Activated CD4-positive, alpha-beta T cell treated with anti-CD3 and anti-CD28 coated beads for 36 hours (primary cell): ENCODE measurements at places on chromosomes 13 and 19. TPM values are rescaled to one million over a fixed set of nuclear protein-coding genes. Genes with fewer than 3 reads are reported as not detected.

GRCh38 chr19:52648336-52649016 is 10.3 kb upstream of the ZNF83 start:
- no peak for DNase-seq

DNA sequence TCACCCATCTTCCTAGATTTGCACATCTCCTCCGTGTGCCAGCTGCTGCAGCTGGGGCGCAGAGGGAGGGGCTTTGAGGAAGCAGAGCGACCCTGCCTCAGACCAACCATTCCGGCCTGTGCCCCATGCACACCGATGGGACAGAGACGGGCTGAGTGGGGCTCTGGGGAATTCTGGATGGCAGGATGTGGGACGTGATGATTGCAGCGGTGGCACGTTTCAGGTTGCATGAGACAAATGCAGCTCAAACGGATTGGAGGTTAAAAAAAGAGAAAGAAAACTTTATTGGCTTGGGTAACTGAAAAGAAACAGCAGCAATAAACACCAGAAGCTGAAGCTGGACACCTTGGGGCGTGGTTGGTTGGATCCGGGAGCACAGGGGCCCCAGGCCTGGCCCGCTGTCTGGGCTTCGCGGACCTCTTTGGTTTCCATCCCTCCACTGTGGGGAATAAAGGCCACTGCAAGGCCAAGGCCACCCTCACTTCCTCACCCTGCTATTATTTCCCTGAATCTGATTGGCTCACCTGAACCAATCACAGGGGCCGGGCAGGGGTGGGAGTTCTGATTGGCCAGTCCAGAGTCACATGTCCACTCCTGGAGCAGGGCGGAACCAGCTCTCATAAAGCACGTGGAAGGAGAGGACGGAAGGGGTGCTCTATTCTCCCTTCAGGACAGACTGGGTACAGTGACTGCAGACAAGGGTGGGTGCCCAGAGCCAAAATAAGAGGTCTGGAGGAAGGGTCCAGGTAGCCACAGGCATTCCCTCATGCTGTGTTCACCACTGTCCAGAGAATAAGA is 6.1 kb upstream of the ZNF787 start:
- DNase-seq, result no peak

DNA sequence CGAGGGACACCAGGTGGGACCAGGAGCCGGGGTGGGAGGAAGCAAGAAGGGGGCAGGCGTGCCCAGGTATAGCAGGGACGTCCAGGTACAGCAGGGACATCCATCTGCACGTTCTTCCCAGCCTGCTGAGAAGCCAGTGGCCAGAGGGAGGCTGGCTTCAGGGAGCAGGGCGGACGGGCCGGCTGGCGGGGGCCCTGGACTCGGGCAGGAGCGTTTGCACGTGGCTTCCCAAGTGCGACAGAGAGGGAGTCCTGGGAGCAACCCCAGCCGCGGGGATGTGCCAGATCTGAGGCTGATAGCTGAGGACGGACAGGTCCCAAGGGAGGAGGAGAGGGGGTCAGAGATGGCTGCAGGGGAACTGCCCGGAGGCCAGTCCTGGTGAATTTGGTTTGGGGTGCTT is 36.7 kb downstream of the MYO9B start:
- no peak for DNase-seq

- DNase-seq, result no peak
Measured at GRCh38 chr13:22648320-22648801, 532.4 kb upstream of the SGCG start.

DNA sequence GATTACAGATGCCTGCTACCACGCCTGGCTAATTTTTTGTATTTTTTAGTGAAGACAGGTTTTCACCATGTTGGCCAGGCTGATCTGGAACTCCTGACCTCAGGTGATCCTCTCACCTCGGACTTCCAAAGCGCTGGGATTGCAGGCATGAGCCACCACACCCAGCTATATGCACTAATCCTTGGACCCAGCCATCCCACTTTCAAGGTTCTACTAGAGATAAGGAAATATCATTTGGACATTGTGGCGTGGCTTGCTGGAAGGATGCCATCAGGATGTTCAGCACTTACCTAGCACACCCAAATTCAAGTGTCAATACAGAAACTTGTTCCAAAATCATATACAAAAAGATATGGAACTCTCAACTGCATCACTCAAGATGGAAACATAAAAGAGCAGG is 136.4 kb downstream of the ABCC4 start:
- DNase-seq, result no peak

- DNase-seq, result no peak
Measured at GRCh38 chr13:79501538-79502232, 20.7 kb downstream of the NDFIP2 start.

GRCh38 chr19:33514885-33515551 is 6.6 kb downstream of the PEPD start:
- DNase-seq, result peak; percentile 23

- no peak for DNase-seq
Measured at GRCh38 chr13:46535825-46536224, 17.1 kb upstream of the LRCH1 start.

DNA sequence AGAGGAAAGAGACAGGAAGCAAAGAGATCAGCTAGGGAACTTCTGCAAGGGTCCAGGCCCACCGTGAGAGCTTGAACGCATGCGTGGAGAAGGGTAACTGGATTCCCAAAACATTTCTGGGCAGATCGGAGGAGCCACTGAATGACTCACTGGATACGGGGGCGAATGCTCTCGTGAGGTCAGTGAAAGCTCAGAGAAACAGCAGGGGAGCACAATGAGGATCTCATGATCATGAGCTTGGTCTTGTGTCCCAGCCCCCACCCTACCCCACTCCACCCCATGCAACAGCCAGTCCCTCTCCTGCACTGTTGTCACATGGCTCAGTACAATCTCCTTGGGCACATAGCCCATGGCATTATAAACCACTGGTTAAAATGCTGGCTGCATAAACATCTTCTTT is 40.6 kb downstream of the DCLK1 start:
- DNase-seq, result no peak

DNA sequence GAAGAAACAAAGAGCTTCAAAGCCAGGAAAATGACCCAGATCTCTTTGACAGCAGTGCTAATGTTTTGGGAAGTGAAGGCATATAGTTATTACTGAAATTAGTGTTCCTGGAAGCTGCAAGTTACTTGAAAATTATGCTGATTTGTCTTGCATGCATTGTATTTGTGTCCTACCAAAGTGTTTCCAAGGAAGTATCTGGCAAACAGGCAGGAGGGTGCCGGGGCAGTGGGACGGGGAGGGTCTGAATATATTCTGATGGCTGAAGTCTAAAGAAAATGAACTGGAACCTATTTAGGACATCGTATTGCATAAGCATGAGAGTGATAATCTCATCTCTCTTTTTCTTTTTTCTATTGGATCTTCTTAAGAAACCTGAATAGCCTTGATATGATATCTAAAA is 9.0 kb downstream of the RNASEH2B start:
- no peak for DNase-seq

DNA sequence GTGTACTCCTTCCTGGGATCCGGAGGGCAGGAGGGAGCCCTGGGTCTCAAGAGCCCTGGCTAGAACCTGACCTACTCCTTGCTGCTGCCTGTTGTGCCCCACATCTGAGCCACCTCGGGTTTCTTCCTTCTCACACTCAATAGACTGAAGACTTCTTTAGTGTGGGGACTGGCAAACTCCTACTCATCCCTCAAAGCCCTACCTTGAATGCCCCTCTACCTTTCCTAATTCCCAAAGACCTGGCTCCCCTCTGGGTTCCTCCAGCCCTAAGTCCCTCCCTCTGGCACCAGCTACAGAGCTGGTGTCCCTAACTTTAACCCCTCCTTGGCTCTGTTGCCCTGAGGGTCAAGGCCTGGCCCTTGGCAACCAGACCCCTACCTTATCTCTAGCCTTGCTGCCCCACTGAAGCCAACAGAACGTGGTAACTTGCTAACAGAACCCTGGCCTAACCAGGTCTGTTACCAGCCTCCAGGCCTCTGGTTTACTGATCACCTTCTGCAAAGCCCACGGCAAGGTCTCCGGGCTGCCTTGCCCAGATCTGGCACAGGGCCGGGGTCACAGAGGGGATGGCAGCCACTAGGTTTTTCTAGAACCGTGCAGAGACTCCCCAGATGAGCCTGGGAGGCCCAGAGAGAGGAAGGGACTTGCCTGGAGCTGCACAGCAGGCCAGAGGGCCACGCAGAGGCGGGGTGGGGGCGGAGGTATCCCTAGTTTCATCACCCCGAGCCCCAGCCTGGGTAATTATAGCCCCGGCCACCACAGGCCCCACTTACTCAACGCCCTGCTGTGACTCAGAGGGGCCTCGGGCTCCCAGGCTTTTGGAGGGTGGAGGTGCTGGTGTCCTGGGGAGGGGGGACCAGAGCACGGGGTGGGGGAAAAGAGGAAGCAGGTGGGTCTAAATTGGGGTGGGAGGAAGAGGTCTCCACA is 15.3 kb downstream of the ZBTB7A start:
- DNase-seq, result peak; percentile 59

DNA sequence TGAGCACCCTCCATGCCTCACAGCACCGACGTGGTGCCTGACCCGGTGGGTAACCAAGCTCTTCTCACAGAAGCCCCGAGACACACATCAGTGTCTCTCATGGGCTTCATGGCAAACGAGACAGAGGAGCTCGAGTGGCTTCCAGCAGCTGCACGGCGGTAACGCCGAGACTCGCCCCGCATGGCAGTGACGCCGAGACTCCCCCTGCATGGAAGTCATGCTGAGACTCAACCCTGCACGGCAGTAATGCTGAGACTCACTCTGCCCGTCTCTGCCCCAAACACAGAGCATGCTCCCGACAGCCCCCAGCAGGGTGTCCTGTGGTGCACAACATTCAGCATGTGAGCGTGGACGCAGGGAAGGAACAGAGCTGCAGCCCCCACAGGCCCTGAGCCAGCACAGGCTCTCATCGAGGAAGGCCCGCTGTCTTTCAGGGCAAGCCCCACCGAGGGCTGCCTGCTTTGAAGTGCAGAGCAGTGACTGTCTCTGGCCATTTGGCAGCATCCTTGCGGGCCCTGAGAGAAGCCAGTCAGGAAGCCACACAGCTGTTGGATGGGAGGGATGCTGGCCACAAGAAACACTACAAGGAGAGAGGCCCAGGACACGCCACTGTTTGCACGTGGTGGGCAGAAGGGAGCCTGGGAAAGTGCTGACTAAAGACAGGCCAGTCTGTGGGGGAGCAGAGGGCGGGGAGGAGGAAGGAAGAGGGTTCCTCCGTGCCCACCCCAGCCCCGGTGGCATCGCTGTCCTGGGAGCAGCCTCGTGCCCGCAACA is 9.5 kb downstream of the GAS6 start:
- peak; percentile 9 for DNase-seq

DNA sequence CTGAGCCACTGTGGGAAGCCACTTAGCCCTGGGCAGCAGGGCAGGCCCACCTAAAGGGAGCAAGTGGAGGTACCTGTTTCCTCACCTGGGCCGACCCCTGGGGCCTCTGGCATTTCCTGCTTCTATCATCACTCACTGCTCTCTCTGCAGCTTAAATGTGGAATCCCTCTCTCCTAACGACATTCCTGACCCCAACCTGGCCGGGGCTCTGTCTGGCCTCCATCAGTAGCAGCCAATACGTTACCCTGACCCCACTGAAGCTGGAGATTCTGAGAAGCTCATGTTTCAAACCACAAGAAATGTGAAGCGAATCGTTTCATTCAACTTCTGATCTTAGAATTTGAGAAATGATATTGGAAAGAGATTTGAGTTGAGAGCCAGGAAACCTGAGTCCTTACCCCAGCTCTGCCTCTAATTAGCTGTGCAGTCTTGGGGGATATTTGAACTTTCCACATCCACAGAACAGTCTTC is 39.9 kb downstream of the DOCK9 start:
- no peak for DNase-seq

DNA sequence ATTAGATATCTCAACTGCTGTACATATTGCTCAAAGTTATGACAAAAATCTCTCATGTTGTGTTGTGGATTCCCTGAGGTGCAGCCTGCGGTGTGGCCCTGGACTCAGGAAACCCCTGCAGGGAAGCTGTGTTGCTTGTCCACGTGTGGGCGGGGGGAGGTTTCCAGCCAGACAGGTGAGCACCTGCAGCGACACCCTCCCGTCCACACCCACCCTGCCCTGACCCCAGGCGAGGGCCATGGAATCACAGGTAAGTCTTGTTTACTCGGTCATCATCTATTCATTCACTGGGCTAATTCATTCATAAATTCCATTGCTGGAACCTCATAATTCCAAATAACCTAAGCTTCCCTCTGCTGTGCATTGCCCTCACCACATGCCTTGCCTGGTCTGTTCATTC is 14.1 kb downstream of the PLPP2 start:
- no peak for DNase-seq

Gene KIR2DL4
- not detected for total RNA-seq

Gene PRPF31
- 85.5 TPM for total RNA-seq

Gene PSG3
- total RNA-seq, result not detected

Gene LILRB2
- total RNA-seq, result not detected

Gene ZNF91
- 45.5 TPM for total RNA-seq

Gene ZNF442
- total RNA-seq, result 1.7 TPM

Gene S1PR2
- total RNA-seq, result 8.1 TPM
